ENCODE measurements at places on chromosomes 7 and 10.

DNA sequence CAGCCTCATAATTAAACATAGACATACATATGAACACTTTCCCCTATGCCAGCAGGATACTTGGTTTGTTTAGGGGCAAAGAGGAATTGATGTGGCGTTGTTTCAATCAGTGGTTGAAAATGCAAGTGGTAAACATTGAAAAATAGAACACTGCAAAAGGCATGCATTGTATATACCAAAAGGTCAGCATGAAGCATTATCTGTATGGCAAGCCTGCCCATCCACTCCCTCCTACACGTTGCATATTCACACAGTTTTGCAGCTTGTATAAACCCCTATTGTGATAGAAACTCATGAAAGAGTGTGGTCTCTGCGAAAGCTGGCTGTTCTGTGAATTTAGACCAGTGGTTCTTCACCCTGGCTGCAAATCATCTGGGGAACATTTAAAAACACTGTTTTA lies 17.1 kb downstream of the CAV1 start:
- no peak for DNase-seq

GRCh38 chr7:156993021-156993924 lies 17.2 kb downstream of the MNX1 start:
- no peak for DNase-seq

DNA sequence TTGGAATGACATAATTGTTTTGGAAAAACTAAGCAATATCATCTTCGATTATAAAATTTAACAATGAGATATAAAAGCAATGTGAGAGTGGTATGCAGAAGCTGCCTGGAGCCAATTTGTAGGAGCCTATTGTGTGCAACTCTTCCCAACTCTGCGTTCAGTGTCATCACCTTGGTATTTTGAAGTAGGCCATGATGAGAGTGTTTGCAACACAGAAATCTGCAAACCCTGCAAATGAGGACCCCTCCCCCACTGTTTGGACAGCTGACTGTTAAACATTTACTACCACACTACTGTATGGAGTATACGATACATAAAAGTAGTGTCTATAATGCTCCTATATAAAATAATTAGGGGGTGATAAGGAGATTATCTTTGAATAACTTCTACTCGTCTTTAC lies 531.3 kb downstream of the ATRNL1 start:
- no peak for DNase-seq

DNA sequence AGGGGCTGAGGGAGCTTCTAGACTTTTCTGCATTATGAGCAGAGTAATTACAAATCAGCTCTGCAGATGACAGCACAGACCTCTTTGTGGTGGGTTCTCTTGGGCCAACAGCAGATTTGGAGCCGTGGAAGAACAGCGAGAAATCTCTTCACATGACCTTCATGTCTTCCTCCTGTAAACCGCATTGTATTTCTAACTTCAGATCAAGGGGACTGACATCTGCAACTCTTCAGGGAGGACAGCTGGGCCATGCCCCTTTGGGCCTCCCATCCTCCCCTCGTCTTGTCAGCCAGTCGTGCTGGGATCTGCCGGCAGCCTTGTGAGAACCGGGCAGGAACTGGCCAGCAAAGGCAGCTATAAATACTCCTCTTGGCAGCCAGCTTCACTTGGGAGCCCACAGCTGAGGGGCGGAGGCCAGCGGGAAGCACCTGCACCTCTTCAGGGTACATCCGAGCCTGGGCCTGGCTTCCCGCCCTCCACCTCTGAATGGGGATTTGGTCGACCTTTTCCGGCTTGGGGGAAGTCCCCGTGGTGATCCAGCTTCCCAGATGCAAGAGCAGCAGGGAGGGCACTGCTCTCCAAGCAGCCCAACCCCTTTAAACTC lies 54.7 kb downstream of the STEAP1B start:
- no peak for DNase-seq

GRCh38 chr10:98957801-98958200 lies 277.9 kb downstream of the HPSE2 start:
- no peak for DNase-seq

- DNase-seq: no peak
Observed at GRCh38 chr7:100567031-100567730, 6.5 kb downstream of the SAP25 start.

DNA sequence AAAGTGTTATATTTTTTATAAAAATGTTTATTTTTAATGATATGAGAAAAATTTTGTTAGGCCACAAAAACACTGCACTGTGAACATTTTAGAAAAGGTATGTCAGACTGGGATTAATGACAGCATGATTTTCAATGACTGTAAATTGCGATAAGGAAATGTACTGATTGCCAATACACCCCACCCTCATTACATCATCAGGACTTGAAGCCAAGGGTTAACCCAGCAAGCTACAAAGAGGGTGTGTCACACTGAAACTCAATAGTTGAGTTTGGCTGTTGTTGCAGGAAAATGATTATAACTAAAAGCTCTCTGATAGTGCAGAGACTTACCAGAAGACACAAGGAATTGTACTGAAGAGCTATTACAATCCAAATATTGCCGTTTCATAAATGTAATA lies 64.8 kb upstream of the CAPZA2 start:
- no peak for DNase-seq

DNA sequence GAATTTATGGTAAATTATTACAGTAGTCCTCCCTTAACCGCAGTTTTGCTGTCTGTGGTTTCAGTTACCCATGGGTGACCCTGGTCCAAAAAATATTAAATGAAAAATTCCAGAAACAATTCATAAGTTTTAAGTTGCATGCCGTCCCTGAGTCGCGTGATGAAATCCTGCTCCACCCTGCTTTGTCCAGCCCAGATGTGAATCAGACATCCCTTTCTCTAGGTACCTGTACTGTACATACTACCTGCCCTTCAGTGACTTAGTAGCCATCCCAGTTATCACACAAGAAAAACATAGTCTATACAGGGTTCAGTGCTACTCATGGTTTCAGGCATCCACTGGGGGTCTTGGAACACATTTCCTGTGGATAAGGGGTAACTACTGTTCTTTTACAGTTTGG lies 20.5 kb upstream of the RHEB start:
- no peak for DNase-seq

- DNase-seq: no peak
Observed at GRCh38 chr10:129725482-129725881, 238.6 kb downstream of the EBF3 start.

DNA sequence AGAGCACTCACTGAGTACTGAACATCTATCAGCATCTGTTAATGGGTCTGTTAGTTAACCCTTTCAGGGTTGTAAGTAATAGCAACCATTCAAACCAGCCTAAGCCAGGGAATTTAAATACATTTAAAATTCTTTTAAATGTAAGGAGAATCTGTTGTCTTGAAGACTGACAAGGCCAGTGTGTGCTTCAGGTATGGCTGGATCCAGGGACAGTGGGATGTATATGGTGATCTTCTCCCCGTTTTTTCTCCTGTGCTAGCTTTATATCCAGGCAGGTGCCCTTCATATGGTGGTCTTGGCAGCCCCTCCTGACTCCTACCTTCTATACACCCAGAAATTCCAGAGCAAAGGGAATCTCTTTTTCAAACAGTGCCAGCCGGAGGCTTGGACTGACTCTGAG lies 46.6 kb upstream of the DAGLB start:
- DNase-seq: no peak

GRCh38 chr10:89706011-89706410 lies 4.6 kb downstream of the KIF20B start:
- no peak for DNase-seq

Data from stimulated activated CD8-positive, alpha-beta memory T cell treated with anti-CD3 and anti-CD28 coated beads, Interleukin-4, amount 100 ng/mL, for 4 hours (primary cell).